AG04450 (cell line): ENCODE measurements at places on chromosomes 7 and 10. TPM values are rescaled to one million over a fixed set of nuclear protein-coding genes. Genes with fewer than 3 reads are reported as not detected.

TMEM178B gene
- polyA plus RNA-seq: 0.01 TPM in 2 replicates

GOLGA7B gene
- polyA plus RNA-seq: not detected in 2 replicates

ITPRID1 gene
- polyA plus RNA-seq: not detected in 2 replicates

ZPBP gene
- polyA plus RNA-seq: not detected in 2 replicates

RARRES2 gene
- 6.7 and 7.0 TPM in 2 replicates for polyA plus RNA-seq

TLX1 gene
- polyA plus RNA-seq: not detected in 2 replicates

SSC4D gene
- polyA plus RNA-seq: 0.45 and 0.57 TPM in 2 replicates

AGK gene
- polyA plus RNA-seq: 39.0 and 42.5 TPM in 2 replicates

LAMB1 gene
- 266 and 290 TPM in 2 replicates for polyA plus RNA-seq

RELN gene
- 6.0 and 7.6 TPM in 2 replicates for polyA plus RNA-seq

SFRP5 gene
- polyA plus RNA-seq: not detected in 2 replicates

KNDC1 gene
- polyA plus RNA-seq: 0.46 and 0.56 TPM in 2 replicates

ACBD7 gene
- polyA plus RNA-seq: 0.58 and 0.67 TPM in 2 replicates

CLDN4 gene
- polyA plus RNA-seq: 0.15 and 0.16 TPM in 2 replicates

HOXA9 gene
- polyA plus RNA-seq: 0.78 and 1.5 TPM in 2 replicates

GTPBP10 gene
- 15.8 and 30.0 TPM in 2 replicates for polyA plus RNA-seq

OIT3 gene
- not detected in 2 replicates for polyA plus RNA-seq

RASA4 gene
- polyA plus RNA-seq: 7.0 and 14.9 TPM in 2 replicates

AKR1B15 gene
- 0.10 TPM in 1 of 2 replicates, not detected in the other for polyA plus RNA-seq

ATE1 gene
- 14.4 and 17.9 TPM in 2 replicates for polyA plus RNA-seq

LFNG gene
- 1.6 and 2.4 TPM in 2 replicates for polyA plus RNA-seq

CYP3A7 gene
- 0.17 and 0.36 TPM in 2 replicates for polyA plus RNA-seq

PIK3CG gene
- polyA plus RNA-seq: 0.02 and 0.14 TPM in 2 replicates

EGR2 gene
- polyA plus RNA-seq: 0.57 and 0.61 TPM in 2 replicates

OR9A2 gene
- polyA plus RNA-seq: not detected in 2 replicates

ANKRD1 gene
- polyA plus RNA-seq: 0.50 and 0.53 TPM in 2 replicates

NKX2-3 gene
- polyA plus RNA-seq: not detected in 2 replicates

SPDYE5 gene
- polyA plus RNA-seq: not detected in 2 replicates

TUBAL3 gene
- not detected in 2 replicates for polyA plus RNA-seq

SPDYE17 gene
- polyA plus RNA-seq: not detected in 2 replicates

STK32C gene
- polyA plus RNA-seq: 5.0 and 5.3 TPM in 2 replicates

ST8SIA6 gene
- 0.10 TPM in 1 of 2 replicates, not detected in the other for polyA plus RNA-seq

TMEM270 gene
- polyA plus RNA-seq: not detected in 2 replicates

CCDC172 gene
- polyA plus RNA-seq: not detected in 2 replicates
